ENCODE measurements at places on chromosomes 1 and 21.

- peak; percentile 25 for DNase-seq
These were observed 68.9 kb downstream of the TENT5C start for GRCh38 chr1:117674521-117675400.

- no peak for DNase-seq
These were observed 89.9 kb downstream of the RASAL2 start for GRCh38 chr1:178183796-178184195.

- no peak for DNase-seq
These were observed 14.1 kb upstream of the A3GALT2 start for GRCh38 chr1:33335020-33335419.

GRCh38 chr1:112808861-112809684 is 93.9 kb upstream of the PPM1J start:
- DNase-seq: peak; percentile 29

- no peak for DNase-seq
These were observed 127.8 kb downstream of the NRDC start for GRCh38 chr1:51750729-51751128.

GRCh38 chr1:27940297-27940696 is 5.5 kb downstream of the SMPDL3B start:
- DNase-seq: peak; percentile 51

- DNase-seq: no peak
These were observed 83.6 kb downstream of the RUNX1 start for GRCh38 chr21:34965200-34966174.

DNA sequence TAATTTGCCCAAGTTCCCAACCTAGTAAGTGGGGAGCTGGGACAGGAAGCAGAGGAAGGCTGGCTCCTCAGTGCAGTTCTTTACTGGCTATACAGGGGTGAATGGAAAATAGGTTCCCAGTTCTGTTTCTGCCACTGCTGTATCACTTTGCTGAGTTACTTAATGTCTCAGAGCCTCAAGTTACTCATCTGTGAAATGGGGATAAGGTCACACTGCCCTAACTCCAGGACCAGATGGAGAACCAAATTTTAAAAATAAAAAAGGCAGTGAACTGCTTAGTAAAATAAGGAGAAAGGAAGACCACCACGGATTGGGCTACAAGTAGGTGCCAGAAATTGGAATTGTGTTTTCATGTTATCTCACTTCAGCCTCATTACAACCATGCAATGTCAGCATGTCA is 147.8 kb downstream of the OMA1 start:
- DNase-seq: no peak

GRCh38 chr1:6762060-6762459 is 23.2 kb upstream of the CAMTA1 start:
- no peak for DNase-seq

All from CD8-positive, alpha-beta memory T cell (primary cell).